Activated CD4-positive, alpha-beta T cell treated with anti-CD3 and anti-CD28 coated beads, Interleukin-2, amount 50 U/mL, for 24 hours (primary cell): ENCODE measurements at places on chromosomes 4 and X.

DNA sequence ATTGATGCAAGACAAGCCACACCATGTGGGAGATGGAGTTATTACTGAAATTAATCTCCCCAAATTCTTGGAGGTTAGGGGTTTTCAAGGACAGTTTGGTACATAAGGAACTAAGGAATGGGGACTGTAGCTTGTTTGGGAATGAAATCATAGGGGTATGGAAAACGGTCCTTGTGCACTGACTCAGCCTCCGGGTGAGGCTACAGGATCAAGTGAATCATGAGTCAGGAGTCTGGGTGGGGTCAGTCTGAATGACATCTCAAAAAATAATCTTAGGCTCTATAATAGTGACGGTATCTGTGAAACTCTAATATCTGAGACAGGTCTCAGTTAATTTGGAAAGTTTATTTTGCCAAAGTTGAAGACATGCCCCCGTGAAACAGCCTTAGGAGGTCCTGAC lies 128.5 kb upstream of the CYSLTR1 start:
- no peak for DNase-seq

DNA sequence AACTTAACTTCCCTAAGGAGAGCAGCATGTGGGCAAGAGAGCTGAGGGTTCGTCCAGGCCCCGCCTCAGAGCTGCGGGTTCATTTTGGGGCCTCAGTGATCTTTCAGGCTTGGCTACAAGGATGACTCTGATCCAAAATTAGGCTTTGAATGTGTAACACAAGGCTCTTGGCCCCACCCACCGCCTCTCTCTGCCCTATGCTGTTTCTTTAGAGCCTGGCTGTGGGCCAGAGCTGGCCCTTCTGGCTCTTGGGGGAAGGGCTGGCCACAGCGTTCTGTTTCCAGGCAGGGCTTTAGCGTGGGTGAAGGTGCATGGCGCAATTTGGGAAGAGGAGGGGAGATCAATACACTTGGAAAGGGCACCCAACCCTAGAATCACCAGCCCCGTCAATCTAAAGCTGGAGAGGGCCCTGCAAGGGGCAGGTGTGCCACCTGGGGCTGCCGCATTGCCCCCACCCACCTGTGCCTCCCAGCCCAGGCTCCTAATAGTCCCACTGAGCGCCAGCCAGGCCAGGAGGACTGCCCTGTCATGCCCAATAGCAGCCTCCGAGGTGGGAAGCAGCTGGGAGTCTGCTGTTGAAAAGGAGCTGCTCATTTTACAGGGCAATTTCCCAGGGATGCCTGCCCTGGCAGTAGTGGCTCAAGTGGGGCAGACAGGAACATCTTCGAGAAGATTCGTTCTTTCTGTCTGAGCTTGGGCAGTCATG lies 84.5 kb upstream of the MAML3 start:
- DNase-seq = no peak

DNA sequence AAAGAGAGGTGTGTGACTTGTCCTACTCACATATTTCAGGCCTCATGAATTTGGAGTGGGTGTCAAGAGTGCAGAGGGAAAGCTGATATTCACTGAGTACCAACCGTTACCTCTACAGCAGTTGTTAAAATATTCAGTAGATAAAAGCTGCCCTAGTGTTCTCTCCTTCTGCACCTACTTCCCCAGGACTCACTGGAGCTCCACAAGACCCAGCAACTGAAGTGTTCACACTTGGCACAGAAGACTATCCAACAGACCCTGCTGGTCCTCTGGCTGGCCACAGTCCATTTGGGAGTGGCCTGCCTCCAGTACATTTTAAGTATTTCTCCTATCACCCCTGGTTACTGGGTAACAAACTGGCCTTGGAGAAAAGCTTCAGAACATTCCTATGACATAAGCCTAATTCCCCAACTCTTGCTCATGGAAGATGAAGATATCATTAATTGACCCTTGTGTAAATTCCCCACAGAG lies 70.8 kb downstream of the PPARGC1A start:
- DNase-seq = no peak

DNA sequence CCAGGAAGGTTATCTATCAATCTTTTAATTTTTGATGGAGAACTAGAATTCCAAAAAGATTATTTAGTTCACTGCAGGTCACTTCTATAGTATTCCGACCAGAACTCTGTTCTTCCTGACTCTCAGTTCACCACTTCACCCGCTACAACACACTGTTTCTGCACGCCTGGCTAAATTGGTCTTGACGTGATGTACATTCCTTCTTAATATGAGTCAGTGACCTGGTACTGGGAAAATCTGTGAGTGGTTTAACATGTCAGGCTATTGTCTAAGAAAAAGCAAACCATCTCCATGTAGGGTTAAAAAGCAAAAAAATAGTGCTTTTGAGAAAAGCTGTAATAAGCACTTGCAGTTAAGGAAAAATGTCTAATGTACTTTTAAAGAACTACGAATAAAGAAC lies 120.4 kb downstream of the NDST3 start:
- no peak for DNase-seq

DNA sequence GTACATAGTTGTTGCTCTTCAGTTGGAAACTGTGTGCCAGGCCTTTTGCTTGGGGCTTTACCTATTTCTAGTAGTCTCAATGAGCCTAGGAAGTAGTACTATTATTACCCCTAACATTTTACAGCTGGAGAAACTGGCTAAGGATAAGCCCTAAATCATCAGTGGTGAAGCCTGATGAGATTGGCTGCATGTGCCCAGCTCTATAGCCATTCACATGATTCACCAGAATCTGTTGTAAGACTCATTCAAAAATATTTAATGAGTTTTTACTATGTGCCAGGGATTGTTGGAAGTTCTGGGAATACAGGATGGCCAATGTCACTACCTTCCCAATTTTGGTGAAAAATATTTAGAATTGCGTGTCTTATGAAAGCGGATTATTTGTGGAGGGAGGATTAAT lies 2.8 kb downstream of the KIT start:
- no peak for DNase-seq

- no peak for DNase-seq
Measured at GRCh38 chr4:80221161-80221560, 23.9 kb downstream of the PRDM8 start.

GRCh38 chr4:161003418-161004057 lies 1160.3 kb downstream of the FSTL5 start:
- DNase-seq = no peak

GRCh38 chrX:134287346-134287745 lies 50.4 kb downstream of the CCDC160 start:
- no peak for DNase-seq
